ENCODE measurements at places on chromosomes 12 and 14.

- no peak for DNase-seq
Measured at GRCh38 chr14:22492622-22493542, 96.1 kb downstream of the DAD1 start.

- DNase-seq = no peak
Measured at GRCh38 chr12:108414021-108414420, 74.9 kb upstream of the CMKLR1 start.

DNA sequence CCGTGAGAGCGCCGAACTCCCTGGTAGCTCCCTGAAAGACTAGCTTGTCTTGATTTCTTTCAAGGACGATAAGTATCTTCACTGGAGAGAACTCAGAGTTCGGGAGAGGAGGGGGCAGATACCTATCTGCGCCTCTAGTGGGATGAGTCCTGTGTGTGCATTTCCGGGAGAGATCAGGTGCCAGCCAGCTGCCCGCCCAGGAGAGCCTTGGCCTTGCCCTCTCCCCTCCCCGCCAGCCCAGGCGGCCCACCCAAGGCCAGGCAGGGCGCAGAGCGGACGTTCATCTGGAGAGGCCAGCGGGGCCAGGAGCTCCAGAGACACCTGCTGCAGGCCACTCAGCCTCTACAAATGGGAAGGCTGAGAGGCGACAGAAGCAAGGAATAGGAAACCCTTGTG, 1.0 kb downstream of the CD9 start:
- DNase-seq = peak; percentile 61

GRCh38 chr14:33441633-33442032, 503.0 kb downstream of the NPAS3 start:
- DNase-seq = no peak

GRCh38 chr12:122059203-122059960, 19.2 kb upstream of the MLXIP start:
- no peak for DNase-seq

DNA sequence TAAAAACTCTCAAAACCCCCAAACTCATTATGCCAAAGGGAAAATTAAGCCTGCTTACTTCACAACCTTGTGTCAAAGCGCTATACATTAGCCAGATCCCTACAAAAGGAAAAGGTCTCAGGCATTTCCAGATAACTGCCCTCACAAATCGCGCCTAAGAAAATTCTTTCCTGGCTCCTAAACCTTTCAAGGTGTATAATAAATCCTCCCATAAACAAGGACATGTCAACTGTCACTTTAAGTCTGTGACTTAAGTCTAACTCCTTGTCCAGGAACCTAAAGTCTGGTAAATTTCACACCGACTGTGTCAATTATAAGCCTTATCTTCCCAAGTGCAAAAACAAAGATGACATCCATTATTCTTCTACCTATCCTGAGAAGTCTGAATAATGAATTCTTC, 4.3 kb upstream of the ETFBKMT start:
- DNase-seq = no peak

DNA sequence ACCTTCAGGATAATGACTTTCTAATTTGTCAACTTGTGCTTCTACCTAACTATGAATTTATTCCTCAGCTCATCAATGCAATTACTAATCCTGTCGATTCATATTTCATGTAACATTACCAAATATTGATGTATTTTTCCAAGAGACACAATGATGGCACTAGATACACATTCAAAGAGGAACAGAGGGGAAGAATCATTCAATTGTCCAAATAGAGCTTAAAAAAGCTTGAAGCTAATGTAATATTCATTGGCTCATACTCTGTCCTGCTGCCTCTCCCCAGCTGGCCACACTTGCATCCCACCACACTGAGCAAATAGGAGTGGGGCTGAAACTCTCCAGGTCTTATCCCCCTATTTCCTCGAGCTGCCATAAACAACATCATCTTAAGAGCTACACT, 9.3 kb downstream of the TESPA1 start:
- no peak for DNase-seq

GRCh38 chr12:14935031-14935430, 3.3 kb downstream of the ERP27 start:
- DNase-seq = no peak

GRCh38 chr14:61227884-61228591, 53.1 kb downstream of the TMEM30B start:
- DNase-seq = peak; percentile 66

- DNase-seq = no peak
Measured at GRCh38 chr14:35696575-35696974, 112.5 kb downstream of the RALGAPA1 start.

DNA sequence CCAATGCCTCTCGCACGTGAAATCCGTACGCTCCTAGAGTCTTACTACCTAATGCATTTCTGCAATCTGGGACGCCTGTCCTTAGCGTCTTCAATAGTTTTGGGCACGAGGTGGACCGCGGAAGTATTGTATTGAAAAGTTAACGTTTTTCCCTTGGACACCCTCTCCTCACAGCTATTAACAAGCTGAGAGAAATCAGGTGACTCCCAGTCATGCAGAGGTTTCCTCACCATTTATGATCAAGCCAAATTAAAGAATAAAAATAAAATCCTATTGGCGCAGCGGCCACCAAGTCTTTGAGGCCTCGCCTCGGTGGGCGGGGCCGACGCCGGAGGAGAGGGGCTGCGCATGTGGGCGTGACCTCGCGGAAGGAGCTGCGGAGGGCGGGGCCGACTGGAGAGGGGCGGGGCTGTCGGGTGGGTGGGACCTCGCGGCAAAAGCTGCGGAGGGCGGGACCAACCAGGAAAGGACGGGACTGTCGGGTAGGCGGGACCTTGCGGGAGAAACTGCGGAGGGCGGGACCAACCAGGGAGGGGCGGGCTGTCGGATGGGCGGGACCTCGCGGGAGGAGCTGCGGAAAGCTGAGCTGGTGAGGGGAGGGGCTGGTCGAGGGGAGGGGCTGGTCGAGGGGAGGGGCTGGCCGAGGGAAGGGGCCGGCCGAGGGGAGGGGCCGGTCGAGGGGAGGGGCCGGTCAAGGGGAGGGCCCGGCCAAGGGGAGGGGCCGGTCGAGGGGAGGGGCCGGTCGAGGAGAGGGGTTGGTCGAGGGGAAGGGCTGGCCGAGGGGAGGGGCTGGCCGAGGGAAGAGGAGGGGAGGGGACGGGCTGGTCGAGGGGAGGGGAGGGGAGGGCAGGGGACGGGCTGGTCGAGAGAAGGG, 1.1 kb upstream of the PPP2R5C start:
- peak; percentile 85 for DNase-seq

- DNase-seq = no peak
Measured at GRCh38 chr14:39755269-39755878, 323.1 kb upstream of the FBXO33 start.

- DNase-seq = no peak
Measured at GRCh38 chr12:64893961-64894360, 69.5 kb downstream of the TBC1D30 start.

DNA sequence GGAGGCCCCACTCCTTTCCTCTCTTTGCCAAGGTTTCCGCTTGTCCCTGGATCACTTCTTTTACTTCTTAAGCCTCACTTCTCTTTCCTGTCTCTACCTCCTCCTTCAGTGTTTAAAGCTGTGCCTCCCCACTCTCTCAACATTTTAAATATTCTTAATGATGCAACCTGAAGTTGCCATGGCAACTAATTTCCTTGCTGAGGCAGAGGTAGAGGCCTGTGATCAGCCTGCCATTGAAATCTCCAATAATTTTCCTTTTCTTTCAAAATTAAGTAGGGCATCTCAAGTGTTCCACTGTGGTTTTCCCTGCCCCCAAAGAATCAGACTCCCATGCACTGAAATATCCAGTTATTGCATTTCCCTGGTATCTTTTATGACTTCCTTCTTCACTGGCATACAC, 108.6 kb upstream of the VRK1 start:
- DNase-seq = no peak

DNA sequence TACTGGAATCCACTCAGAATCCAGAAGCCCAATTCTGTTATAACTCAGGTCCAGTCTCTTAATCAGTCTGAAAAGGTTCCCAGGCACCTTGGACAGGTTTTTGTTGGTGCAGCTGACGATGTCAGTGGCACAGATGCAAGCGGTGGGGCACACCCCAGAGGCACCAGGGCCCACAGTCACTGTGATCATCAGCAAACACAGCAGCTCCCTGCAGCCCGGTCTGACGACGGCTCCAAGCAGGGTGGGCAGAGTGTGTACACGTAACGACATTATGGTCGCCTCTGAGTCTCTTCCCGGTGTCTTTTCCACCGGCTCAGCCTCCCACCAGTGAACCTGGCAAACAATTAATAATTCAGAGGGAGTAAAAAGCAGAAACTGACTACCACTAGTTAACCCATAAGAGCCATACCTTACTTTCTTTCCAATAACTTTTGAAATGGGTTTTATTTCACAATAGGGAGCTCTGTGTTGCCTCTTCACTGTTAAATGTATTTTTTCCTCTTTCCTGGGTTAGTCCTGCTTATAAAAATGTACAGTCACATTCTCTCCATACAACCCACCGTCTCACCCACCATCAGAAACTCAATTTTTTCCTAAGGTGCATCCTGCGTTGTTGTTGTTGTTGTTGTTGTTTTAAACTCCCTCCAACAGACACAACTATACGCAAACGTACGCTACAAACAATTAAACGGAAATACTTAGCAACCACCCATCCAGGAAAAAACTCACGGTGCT, 521 bp upstream of the PCED1B start:
- no peak for DNase-seq

- DNase-seq = no peak
Measured at GRCh38 chr14:52329678-52330369, 15.7 kb downstream of the PTGER2 start.

GRCh38 chr12:2796187-2796666, 1.5 kb downstream of the FKBP4 start:
- no peak for DNase-seq

GRCh38 chr14:45073231-45073879, 10.6 kb upstream of the PRPF39 start:
- no peak for DNase-seq

- DNase-seq = no peak
Measured at GRCh38 chr14:35121026-35121886, 534 bp downstream of the PPP2R3C start.

- no peak for DNase-seq
Measured at GRCh38 chr14:96243785-96244184, 12.2 kb upstream of the BDKRB1 start.

DNA sequence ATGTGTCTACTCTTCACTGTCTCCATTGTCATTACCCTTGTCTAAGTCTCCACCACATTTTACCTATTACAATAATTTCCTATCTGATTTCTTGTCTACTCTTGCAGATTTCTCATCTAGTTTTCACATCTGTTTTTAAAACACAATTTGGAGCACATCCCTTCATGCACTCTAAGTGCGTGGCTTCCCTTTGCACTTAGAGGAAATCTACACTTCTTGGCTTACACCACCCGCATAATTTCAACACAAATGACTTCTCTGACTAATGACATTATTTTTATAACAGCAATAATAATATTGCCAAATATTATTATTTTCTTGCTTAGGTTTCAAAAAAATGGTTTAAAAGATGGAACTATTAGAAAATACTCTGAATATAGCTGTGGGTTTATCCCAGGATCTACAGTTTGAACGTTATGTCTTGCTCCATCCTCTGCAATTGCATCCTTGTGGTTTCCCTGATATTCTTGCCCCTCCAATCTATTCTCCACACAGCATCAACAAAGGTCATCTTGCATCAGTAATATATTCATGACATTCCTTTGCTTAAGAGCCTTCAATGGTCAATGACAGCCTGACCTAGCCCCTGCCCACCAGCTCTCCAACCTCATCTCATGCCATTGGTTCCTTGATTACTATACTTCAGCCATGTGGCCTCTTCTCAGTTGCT, 153.7 kb downstream of the SLC25A21 start:
- DNase-seq = no peak

DNA sequence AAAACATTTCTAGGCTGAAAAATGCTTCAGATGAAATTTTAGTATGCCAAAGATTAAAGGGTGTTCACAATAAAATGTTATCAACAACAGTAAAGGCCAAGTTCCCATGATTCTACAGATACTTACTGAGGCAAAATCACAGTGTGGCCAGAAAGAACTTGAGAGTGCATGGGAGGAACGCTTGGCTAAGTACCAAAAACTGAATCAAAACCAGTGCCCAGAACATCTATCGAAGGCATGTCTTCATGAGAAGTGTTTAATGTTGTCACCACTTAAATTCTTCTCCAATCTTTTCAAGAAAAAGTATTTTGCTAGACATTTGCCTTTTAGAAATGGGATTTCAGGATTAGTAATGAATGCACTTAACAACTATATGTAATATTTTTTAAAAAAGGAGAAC, 41.5 kb downstream of the KIF21A start:
- no peak for DNase-seq

DNA sequence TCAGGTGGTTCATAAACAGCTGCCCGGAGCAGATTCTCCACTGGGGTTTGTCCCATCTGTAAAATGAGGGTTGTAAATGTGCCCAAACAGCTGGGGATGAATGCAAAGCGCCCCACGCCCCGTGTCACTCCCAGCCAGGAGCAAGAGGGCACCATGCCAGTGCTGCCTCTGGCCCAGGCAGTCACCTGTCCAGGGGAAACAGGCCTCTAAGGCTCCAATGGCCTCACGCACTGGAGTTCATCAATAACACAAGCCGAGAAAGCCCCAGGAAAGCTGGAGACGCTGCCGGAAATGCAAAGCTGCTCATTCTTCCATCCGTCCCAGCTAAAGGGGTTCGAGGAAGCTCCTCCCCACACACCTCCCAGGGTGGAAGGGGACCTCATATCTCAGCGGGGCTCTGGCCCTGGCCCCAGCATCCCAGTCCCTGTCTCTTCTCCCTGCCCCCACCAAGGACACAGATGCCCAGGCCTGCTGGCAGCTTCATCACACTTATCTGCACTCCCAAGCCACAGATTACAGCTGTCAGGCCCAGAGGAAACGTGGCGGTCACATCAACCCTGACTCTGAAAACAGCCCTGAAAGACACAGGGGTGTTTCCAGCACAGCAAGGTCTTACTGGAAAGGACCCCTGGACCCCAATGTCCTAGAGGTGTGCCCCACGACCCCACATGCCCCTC, 21.5 kb downstream of the SCARB1 start:
- DNase-seq = no peak

- no peak for DNase-seq
Measured at GRCh38 chr14:63895510-63895909, 42.7 kb downstream of the SYNE2 start.

GRCh38 chr12:124388679-124389137, 93.8 kb downstream of the RFLNA start:
- peak; percentile 73 for DNase-seq

- DNase-seq = no peak
Measured at GRCh38 chr12:57033431-57033830, 16.5 kb downstream of the MYO1A start.

- DNase-seq = no peak
Measured at GRCh38 chr12:42590330-42590934, 886 bp upstream of the PRICKLE1 start.

- no peak for DNase-seq
Measured at GRCh38 chr14:66709291-66709690, 201.3 kb downstream of the GPHN start.

GRCh38 chr14:21704338-21704737, 30.7 kb upstream of the OR4E1 start:
- no peak for DNase-seq

DNA sequence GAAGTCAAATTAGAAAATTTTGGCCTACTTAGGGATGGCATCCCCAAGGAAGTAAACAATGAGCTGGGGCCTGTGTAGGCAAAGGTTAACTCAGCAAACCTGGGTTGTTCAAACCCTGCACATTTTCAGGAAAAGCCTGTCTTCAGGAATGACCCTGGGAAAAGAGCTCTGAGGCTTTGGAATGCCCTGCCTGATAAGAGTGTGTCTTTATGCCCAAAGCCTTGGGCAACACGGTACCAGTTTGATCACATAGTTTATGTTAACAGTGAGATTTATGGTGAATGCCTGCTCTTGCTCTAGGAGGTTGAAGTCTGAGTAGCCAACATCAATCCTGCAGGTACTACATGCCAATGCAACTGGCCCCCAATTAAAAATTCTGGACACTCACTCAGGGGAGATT, 28.2 kb upstream of the STAB2 start:
- no peak for DNase-seq

GRCh38 chr12:126537961-126538530, 1472.8 kb downstream of the AACS start:
- no peak for DNase-seq

Data from NCI-H187 (cell line).